ENCODE measurements at places on chromosomes 4 and X. TPM values are rescaled to one million over a fixed set of nuclear protein-coding genes. Genes with fewer than 3 reads are reported as not detected.

GRCh38 chr4:82811838-82812341, 13.3 kb upstream of the SCD5 start:
- DNase-seq = no peak

GRCh38 chr4:70984106-70984505, 9.3 kb upstream of the DCK start:
- no peak for DNase-seq

GRCh38 chr4:100569196-100569595, 51.4 kb upstream of the EMCN start:
- no peak for DNase-seq

DNA sequence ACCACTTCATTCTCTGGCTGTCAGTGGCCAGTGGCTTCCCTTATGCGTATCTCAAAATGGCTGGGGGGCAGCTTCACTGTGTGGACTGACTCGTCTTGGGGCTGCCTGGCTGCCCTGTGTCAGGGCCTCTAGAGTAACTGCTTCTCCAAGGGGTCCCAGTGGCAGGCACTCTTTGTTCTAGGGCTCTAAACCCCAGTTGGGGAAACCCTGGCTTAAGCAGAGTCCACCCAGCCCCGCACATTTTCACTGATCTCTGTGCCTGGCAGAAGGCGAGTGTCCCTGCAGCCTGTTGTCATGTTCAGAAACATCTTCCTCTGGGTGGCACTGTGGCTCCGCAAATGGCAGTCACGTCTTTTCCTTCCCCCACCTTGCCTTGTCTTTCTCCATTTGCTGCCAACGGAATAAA, 59.7 kb downstream of the NBDY start:
- no peak for DNase-seq

DNA sequence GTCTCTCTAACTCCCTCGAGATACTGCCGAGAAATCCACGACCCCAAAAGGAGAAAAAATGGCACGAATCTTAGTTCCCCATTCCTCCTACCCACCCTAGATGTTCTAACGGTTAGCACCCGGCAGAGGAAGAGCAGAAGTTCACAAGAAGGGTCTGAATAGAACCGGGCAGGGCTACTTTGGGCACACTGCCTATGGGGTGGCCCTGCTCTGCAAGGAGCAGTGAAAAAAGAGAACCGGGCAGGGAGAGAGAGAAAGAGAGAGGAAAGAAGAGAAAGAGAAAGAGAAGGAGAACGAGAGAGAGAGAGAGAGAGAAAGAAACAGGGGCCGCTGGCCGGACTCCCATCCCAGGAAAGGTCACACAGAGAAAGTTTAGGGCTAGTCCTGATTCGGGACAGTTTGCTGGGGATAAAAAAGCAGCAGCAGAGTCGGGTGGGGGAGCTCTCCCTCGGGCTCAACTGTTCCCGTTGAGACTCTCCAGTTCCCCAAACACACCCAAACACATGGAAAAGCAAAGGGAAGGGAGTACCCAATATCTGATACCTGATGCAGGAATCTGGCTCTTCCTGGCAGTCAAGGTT, 468 bp downstream of the GLA start:
- DNase-seq = no peak

DNA sequence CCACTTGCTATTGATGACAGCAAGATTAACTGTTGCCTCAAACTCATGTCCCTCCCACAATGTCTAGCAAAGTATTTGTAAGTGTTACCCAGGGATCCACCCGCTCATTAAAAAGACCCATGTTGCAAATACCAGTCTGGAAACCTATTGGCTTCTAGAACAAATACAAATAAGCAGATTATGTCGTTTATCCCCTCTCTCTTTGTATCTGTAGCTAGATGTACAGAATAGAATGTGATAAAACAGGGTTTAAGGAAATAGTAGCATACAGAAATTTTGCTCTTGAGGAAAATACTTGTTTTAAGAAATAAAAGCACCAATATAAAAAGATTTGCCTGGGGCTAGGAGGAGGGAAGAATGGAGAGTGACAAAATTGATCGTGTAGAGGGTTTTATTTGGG, 142.7 kb upstream of the ZIC3 start:
- no peak for DNase-seq

Gene MAP3K15
- total RNA-seq = 0.33 TPM

Measured in hepatocyte (in vitro differentiated cells).